Natural killer cell (primary cell): ENCODE measurements at places on chromosomes 7 and 10.
A peak's percentile ranks its signal among the peaks of the same experiment; 100 is the strongest.

DNA sequence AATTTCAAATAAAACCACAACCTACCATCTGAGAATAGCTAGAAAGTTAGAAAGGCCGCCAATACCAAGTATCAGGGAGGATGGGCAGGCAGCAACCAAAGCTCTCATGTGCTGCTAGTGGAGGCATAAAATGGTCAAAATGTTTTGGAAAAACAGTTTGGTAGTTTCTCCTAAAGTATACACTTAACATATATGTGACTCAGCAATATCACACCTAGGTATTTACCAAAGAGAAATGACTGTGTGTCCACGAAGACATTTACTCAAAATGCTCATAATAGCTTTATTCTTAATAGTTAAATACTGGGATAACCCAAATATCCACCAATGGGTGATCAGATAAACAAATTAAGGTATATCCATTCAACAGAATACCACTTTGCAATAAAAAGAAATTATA is 14.3 kb downstream of the RHEB start:
- DNase-seq: no peak

DNA sequence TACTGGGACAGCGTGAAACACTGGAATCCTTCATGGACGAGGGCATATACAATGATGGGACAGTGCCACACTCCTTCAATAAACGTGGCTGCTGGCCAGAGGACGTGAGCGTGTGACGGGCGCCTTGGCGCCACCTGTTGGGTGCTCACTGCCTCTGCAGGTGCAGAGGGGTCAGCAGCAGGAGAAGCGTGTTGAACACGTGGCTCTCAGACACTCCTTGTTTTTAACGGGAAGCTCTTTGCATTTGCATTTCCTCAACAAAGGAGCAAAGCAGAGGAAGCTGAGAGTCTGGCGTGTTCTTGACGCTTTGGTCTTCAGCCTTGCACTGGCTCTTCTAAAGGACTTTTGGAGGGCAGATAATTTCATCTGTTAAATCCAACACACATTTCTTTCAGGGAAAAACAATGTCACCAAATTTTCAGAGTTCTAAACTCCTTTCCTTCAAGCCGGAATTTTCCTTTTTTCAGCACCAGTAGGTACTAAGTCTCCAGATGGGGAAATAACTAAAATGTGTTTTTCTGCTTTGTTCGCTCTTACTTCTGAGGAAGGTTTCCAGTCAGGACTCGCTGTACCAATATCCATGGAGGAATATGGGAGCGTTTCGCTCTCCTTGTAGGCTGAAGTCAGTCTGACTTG is 2.9 kb upstream of the GET4 start:
- DNase-seq: peak; percentile 56

DNA sequence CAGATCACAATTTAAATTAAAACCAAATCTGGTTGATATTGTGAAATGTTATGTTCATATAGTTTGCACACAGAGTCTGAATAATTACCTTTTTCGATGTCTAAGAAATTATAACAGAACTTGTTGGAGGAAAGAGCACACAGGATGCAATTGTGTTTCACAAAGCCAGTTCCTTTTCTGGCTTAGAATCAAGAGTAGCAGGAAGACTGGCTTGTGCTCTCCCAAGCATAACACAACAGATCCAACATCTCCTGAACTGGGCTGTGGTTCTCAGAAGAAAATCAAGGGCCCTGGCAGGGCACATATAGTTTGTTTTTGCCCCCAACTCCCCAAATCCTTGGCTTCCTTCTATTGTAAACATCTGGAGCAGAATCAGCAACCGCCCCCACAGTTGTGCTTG is 62.7 kb downstream of the LRRC4 start:
- no peak for DNase-seq

GRCh38 chr7:137974766-137975165 is 27.1 kb downstream of the CREB3L2 start:
- DNase-seq: no peak

DNA sequence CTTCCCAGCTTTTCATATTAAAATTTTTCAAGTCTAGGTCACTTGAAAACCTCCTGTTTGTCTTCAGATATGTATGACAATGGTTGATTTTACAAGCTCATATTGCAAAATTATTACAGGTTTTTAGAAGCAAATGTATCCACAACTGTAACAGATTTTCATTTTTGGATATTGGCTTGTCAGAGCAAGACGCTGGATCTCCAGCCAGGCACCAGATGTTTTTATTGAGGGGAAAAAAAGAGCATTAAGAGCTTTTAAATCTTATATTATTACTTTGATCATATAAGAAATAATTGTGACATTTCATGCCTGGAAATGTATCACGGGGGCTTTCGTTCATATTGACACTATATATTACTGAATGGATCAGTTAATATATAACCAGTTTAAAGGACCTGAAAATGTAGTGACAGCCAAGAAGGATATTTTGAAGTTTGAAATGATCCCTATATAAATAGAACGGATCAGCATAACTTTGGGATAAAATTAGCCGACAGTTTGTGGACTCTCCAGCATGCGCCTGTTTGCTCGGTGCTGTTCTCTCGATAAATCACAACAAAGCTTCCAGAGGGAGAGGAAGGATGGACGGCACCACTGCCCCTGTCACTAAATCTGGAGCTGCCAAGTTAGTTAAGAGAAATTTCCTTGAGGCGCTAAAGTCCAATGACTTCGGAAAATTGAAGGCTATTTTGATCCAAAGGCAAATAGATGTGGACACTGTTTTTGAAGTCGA is at the start of gene ASB4:
Gene ASB4, plus strand, starts transcription at position 553 of the 733 bp plus-strand sequence. Its CDS starts 29 bp downstream, at position 582.
- no peak for DNase-seq

GRCh38 chr7:63071920-63072319 is 926.7 kb upstream of the ZNF722 start:
- DNase-seq: no peak

DNA sequence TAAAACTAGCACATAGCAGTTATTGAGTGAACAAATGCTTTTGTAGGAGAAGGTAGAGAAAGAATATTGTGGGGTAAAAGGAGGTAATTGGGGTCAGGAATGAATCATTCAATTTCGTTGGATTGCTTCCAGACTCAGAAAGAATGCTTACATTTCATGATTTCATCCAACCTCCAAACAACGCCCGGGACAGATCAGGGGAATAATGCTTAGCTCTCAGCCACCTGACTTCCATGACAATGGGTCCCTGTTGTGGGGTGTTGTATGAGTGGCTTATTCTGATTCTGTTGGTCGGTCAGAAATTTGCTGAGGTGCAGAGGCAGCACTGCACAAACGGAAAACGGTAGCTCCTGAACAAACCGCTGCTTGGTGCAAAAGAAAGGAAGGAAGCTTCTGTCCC is 24.0 kb upstream of the INPP5F start:
- DNase-seq: no peak

DNA sequence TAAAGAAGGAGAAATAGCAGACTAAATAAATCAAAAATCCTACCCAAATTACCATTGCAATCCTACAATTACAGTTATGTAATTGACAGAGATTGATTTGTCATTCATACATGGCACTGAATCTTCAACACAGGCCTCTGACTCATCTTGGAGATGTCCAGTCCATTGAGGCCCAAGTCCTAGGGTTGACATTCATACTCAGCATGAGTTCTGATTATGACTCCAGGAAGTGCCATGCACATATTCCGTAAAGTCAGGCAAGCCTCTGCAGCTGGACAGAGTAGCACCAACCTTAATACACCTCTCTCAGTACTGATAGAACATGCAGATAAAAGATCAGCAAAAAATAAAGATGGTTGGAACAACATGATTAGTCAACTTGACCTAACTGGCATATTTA is 353.7 kb upstream of the NFE2L3 start:
- DNase-seq: no peak

DNA sequence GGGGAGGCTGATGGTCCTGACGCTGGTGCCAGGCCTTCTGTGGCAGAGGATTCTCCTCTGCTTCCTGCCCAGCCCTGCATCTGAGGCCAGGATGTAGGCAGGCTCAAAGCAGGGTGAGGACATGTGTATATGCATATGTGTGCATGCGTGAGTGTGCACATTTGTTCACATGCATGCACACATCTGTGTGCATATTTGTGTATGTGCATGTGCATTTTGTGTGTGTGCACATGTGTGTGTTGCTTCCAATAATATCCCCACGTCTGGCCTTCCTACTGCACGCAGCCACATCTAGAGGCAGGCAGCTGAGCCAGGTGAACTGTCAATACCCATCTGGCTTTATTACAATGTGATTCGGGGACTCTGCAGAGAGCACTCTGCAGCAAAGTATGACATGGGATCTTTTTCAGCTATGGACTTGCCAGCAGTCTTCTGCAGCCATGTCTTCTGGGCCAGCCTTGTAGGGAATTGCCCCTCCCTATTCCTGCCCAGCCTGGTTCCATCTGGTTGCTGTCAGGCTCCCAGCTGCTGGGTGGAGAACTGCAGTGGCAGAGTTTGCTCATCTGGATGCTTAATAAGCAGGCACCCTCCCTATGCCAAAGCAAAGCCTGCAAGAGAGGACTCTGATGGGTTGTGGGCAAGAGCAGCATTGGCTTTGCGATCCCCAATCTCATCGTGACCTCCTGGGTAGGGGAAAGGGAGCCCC is 140.7 kb downstream of the PFKFB3 start:
- no peak for DNase-seq

GRCh38 chr7:15558756-15559155 is 3.1 kb downstream of the AGMO start:
- DNase-seq: no peak

GRCh38 chr7:37419496-37419895 is 29.2 kb downstream of the ELMO1 start:
- DNase-seq: no peak

- no peak for DNase-seq
Measured at GRCh38 chr7:29885626-29886025, 79.3 kb downstream of the WIPF3 start.

DNA sequence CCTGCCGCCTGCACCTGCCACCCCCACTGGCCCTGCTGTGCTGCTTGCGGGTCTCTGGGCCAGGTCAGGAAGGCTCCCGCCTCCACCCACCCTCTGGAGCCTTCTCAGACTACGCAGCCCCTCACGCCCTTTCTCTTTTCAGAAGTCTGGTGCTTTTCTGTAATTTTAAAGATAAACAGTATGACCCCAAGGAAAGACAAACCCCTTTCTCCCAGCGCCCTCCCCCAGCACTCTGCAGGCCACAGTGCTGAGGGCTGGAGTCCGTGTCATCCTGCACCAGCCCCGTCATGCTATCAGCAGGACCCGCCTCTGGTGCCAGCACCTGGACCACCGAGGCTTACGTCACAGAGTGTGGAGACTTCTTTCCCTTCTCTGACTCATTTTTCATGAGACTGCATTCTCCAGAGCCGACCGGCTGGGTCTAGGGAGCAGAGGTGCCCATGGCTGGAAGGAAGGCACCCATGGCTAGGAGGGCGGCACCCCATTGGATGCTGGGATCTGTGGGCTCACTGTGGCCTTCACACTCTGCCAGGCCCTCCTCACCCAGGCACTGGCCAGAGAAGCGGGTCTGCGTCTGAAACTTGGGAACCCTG is 53.4 kb downstream of the CFAP46 start:
- no peak for DNase-seq

DNA sequence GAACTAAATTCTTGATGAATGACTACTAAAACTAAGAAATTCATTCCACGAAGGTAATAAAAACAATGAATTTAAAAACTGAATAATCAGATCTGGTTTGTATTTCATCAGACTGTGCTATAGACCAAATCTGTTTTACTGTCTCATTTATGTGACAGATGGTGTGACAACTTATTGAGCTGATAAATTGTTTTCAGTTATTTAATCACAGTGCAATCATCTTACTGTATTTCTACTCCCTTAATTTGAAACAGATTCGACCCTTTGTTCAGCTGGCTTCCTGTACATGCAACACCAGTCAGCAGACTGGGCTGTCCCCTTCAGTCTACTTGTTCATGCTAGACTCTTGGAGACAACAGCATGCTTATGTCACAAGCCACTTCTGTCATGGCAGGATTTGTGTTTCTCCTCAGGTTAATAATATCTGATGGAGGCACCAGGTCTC is 150.9 kb downstream of the MBL2 start:
- no peak for DNase-seq

DNA sequence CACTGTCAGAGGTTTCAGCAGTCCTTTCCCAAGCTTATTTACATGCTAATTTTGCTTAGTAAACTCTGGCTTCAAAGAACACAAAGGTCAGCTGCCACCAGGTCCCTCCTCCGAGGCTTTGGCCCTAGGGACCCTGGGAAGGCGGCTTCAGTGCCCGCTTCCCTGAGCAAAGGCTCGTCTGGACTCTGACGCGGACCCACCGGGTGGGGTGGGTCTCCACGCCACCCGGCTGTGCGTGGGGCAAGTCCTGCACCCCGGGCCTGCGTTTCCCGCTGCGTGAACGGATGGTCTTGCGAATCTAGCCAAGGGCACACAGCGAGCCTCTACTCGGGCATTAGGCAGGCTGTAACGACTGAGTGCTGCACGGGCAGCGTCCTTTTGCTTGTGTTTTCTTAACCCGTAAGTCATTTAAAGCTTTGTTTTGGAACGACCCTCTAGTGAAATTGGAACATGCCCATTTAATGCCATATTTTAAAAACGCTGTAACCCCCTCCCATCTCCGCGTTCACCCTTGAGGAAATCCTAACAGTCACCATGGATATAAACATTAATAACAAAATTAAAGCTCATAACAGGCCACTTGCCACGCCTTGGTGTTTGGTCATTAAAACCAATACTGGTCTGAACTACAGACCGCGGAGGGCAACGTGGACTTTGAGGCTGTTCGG is 828 bp downstream of the BNIP3 start:
- DNase-seq: no peak

DNA sequence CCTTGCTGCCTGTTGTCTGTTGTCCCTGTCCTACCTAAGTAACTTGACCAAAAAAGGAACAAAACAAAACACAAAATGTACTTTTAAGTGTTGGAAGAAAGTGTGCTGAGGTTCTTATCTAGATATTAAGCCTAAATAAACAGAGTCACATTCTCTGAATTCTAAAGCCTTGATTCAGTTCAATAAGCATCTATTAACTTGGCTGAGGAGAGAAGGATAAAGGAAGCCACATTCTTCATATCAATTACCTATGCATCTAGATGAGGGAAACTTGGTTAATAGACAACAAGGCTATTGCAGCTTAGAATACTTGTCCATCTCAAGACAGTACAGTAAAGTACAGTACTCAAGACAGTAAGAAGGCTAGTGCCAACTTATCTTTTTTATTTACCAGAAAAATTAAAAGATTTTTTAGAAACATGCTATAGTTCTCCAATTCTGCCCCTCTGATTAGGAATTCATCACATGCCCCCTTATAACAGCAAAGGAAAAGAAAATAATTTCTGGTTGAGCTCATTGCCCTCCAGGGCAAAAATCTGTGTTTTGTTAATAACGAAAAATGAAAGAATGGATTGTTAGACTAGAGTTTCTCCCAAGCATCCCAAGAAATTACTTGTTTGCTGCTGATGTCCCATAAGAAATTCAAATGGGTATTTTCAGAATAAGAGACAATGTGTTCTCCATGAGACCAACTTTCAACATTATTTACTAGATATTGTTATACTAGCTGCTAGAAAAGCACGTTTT is 546.5 kb upstream of the SEMA3D start:
- no peak for DNase-seq

- no peak for DNase-seq
Measured at GRCh38 chr10:31648966-31649365, 279.7 kb downstream of the ARHGAP12 start.

GRCh38 chr10:123139521-123140163 is 3.9 kb downstream of the HMX3 start:
- no peak for DNase-seq

GRCh38 chr10:664301-664700 is 25.2 kb downstream of the DIP2C start:
- DNase-seq: no peak
